ENCODE measurements at places on chromosomes 1 and 21. TPM values are rescaled to one million over a fixed set of nuclear protein-coding genes. Genes with fewer than 3 reads are reported as not detected.

DNA sequence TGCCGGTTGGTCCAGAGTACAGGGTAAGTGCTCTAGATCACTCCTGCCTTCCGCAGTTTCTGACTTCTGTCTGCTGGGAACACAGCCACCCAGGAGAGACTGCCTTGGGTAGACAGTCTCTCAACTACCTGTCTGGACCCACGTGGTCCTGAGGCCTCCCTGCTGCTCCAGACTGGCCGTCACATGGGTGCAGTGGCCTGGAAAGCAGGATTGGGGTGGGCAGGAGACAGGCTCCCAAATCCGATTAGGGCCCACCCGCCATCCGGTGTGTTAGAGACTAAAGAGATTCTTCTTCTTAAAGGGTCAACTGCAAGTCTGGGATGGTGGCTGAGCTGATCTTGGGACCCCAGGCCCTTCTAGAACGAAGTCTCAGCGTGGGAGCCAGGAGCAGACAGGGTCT lies 105.5 kb downstream of the EBNA1BP2 start:
- no peak overlapping the region for H3K4me3 ChIP-seq
- no peak for DNase-seq
- peaks cover 9% of the 10 kb centered on the region for H3K27me3 ChIP-seq
- peaks cover 5% of the 10 kb centered on the region for H3K4me1 ChIP-seq

The PEX19 gene
- 55.9 TPM for total RNA-seq

GRCh38 chr1:211676761-211677160 lies 1.3 kb upstream of the NEK2 start:
- H3K4me3 ChIP-seq: peak overlapping the region; percentile 63
- no peaks in the 10 kb centered on the region for H3K27me3 ChIP-seq
- no peak for DNase-seq
- H3K36me3 ChIP-seq: peaks cover 10% of the 10 kb centered on the region

DNA sequence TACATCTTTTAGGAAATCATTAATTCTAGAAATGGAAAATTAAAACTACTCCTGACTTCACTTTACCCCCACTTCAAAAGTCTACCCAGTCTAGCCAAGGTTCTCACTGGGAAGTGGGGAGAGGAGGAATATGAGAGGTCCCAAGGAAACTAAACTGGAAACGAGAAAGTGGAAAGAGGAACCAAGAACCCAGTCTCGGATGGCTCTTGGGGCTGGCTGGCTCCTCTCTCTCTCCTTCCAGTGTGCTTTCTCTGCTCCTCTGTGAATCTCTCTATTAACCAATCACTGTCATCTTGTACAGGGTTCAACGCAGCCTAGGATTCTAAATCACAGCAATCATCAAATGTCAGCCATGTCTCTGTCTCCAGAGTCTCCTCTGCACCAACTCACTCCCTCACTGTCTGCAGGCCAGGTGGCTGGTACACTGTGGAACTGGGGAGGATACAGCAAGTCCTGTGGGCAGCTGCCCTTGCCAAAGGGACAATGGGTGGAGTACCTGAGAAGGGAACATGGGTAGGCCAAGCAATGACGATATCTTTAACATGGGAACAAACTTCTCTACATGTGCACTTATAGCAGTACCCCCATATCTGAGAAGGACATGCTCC lies 33.7 kb downstream of the GNB1 start:
- peaks cover 17% of the 10 kb centered on the region for H3K36me3 ChIP-seq
- no peaks in the 10 kb centered on the region for H3K27me3 ChIP-seq
- H3K4me3 ChIP-seq: no peak overlapping the region
- no peak overlapping the region for H3K27ac ChIP-seq
- no peak for DNase-seq

The GBP6 gene
- total RNA-seq: 0.65 TPM

DNA sequence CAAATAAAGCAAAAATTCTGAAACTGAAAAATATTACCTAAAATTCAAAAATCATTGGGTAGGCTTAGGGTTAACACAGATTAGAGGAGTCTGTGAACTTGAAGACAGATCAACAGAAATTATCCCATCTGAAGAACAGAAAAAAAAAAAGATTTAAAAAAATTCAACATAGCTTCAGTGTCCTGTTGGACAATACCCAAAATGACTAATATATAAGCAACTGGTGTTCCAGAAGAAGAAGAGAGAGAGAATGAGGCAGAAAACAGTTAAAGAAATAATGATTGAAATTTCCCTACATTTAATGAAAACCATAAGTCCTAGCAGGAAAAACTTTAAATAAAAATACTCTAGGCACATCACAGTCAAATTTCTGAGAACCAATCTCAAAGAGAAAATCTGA lies 31.5 kb downstream of the TMCO1 start:
- H3K4me3 ChIP-seq: no peak overlapping the region
- H3K36me3 ChIP-seq: peaks cover 18% of the 10 kb centered on the region
- no peaks in the 10 kb centered on the region for H3K4me1 ChIP-seq
- no peaks in the 10 kb centered on the region for H3K27me3 ChIP-seq
- H3K27ac ChIP-seq: no peak overlapping the region

The MEGF6 gene
- total RNA-seq: 2.1 TPM

GRCh38 chr1:33814166-33814565 lies 49.7 kb upstream of the HMGB4 start:
- H3K36me3 ChIP-seq: no peaks in the 10 kb centered on the region
- DNase-seq: no peak
- H3K4me3 ChIP-seq: no peak overlapping the region
- no peaks in the 10 kb centered on the region for H3K27me3 ChIP-seq
- no peaks in the 10 kb centered on the region for H3K4me1 ChIP-seq

GRCh38 chr1:82215056-82215852 lies 414.5 kb downstream of the ADGRL2 start:
- H3K27ac ChIP-seq: no peak overlapping the region
- no peaks in the 10 kb centered on the region for H3K27me3 ChIP-seq
- no peaks in the 10 kb centered on the region for H3K4me1 ChIP-seq

DNA sequence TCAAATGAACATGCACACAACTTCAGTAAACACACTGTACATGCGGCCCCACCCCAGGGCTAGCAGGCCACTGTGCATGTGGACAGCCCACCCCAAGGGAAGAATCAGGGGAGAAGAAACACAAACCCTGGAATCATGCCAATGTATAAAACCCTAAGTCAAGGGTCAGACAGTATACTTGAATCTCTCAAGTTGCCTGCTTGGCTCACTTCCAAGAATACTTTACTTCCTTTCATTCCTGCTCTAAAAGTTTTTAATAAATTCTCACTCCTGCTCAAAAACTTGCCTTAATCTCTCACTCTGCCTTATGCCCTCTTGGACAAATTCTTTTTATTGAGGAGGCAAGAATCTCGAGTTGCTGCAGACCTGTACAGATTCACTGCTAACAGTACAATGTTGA lies 231.2 kb upstream of the CACYBP start:
- H3K4me1 ChIP-seq: peaks cover 13% of the 10 kb centered on the region
- H3K36me3 ChIP-seq: no peaks in the 10 kb centered on the region
- no peak overlapping the region for H3K27ac ChIP-seq
- no peak for DNase-seq

GRCh38 chr1:170494369-170494768 lies 37.6 kb upstream of the GORAB start:
- H3K27me3 ChIP-seq: peaks cover 4% of the 10 kb centered on the region
- H3K36me3 ChIP-seq: no peaks in the 10 kb centered on the region

The ASPM gene
- total RNA-seq: 27.5 TPM

The IFI44L gene
- 16.7 TPM for total RNA-seq

DNA sequence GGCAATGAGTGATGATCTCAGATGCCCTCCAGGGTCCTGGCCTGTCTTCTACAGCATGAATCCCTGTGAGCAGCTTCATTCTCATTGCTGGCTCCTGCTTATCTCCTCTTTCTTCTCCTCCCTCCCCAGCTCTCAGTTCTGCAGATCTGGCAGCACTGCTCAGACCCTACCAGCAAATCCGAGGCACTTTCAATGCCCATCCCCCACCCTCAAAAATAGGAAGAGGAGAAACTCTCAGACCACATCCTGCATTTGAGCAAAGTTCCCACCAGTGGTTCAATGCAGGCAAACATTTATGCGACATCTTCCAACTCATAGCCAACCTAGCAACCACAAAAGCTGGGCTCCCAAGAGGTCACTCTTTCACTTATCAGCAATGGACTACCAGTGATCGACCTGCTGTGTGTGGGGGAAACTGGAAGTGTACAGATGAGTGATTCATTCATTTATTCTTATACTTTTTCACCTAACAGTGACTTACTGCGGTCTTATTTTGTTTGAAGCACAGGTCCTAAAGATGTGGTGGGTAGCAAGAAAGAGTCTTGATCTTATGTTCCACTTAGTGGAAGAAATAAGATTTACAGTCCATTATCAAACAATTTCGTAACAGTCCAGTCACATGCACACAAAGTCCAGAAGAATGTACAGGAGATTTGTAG lies 5.8 kb upstream of the CHI3L2 start:
- H3K27me3 ChIP-seq: no peaks in the 10 kb centered on the region
- peak overlapping the region; percentile 98 for H3K27ac ChIP-seq
- H3K4me3 ChIP-seq: peak overlapping the region; percentile 78
- DNase-seq: peak; percentile 67
- H3K36me3 ChIP-seq: peaks cover 5% of the 10 kb centered on the region

The OR10J1 gene
- total RNA-seq: not detected

GRCh38 chr1:78892260-78892840 lies 114.2 kb downstream of the ADGRL4 start:
- no peak for DNase-seq
- no peak overlapping the region for H3K4me3 ChIP-seq
- H3K36me3 ChIP-seq: no peaks in the 10 kb centered on the region
- no peak overlapping the region for H3K27ac ChIP-seq
- H3K4me1 ChIP-seq: no peaks in the 10 kb centered on the region

DNA sequence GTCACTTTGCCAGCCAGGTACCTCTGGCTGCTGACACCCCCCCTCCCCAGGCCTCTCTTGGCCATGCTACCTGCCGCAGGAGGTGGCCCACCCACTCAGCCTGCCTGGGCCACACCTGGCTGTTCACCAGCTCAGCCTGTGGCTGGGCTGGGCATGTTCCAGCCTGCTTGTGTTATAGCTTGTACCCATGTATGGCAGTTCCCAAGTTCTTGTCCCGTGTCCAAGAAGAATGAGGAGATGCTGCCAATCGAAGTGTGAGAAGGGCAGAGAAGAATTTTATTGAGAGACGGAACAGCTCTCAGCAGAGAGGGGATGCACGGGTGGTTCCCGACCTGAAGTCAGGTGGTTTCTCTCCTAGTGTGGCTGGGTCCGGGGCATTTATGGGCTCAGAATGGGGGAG lies 3.9 kb upstream of the MMEL1 start:
- H3K27ac ChIP-seq: peak overlapping the region; percentile 71
- H3K4me1 ChIP-seq: no peaks in the 10 kb centered on the region
- DNase-seq: no peak

The KCNJ9 gene
- total RNA-seq: not detected

The ABCA4 gene
- total RNA-seq: not detected

- H3K36me3 ChIP-seq: no peaks in the 10 kb centered on the region
- no peak overlapping the region for H3K27ac ChIP-seq
- H3K27me3 ChIP-seq: no peaks in the 10 kb centered on the region
- no peak overlapping the region for H3K4me3 ChIP-seq
- H3K4me1 ChIP-seq: no peaks in the 10 kb centered on the region
- DNase-seq: no peak
These were observed 1016.3 kb upstream of the NCAM2 start for GRCh38 chr21:19981938-19982337.

DNA sequence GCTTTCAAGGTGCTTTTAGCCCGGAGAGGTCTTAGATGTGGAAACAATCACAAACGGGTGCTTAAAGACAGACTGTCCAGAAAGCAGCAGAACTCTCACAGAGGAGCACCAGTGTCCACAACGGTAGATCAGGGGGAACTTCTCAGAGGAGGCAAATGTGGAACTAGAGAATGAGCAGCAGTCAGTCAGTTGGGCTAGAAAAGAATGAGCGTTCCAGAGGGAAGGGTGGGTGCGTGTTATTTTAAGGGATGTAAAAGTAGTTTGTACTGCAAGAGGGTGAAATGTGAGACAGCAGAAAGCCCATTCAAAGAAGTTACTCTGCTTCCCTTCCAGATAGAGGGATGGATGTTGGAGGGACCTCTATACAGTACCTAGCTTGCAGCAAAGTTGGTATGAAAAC lies 30.9 kb downstream of the RGS5 start:
- no peak overlapping the region for H3K4me3 ChIP-seq
- no peak for DNase-seq
- H3K36me3 ChIP-seq: no peaks in the 10 kb centered on the region

- peaks cover 26% of the 10 kb centered on the region for H3K27me3 ChIP-seq
- H3K4me3 ChIP-seq: no peak overlapping the region
- no peak overlapping the region for H3K27ac ChIP-seq
- DNase-seq: no peak
- H3K36me3 ChIP-seq: no peaks in the 10 kb centered on the region
- H3K4me1 ChIP-seq: no peaks in the 10 kb centered on the region
These were observed 50.3 kb downstream of the SYT2 start for GRCh38 chr1:202659974-202660373.

The ICOSLG gene
- 6.4 TPM for total RNA-seq

GRCh38 chr1:12178511-12178910 lies 11.7 kb downstream of the TNFRSF1B start:
- DNase-seq: no peak
- H3K4me3 ChIP-seq: peak overlapping the region; percentile 79
- peaks cover 84% of the 10 kb centered on the region for H3K4me1 ChIP-seq

GRCh38 chr1:41637367-41637766 lies 152.9 kb upstream of the EDN2 start:
- peaks cover 38% of the 10 kb centered on the region for H3K36me3 ChIP-seq
- H3K4me3 ChIP-seq: peak overlapping the region; percentile 11
- H3K27me3 ChIP-seq: no peaks in the 10 kb centered on the region
- H3K4me1 ChIP-seq: peaks cover 56% of the 10 kb centered on the region

The CRP gene
- total RNA-seq: not detected

DNA sequence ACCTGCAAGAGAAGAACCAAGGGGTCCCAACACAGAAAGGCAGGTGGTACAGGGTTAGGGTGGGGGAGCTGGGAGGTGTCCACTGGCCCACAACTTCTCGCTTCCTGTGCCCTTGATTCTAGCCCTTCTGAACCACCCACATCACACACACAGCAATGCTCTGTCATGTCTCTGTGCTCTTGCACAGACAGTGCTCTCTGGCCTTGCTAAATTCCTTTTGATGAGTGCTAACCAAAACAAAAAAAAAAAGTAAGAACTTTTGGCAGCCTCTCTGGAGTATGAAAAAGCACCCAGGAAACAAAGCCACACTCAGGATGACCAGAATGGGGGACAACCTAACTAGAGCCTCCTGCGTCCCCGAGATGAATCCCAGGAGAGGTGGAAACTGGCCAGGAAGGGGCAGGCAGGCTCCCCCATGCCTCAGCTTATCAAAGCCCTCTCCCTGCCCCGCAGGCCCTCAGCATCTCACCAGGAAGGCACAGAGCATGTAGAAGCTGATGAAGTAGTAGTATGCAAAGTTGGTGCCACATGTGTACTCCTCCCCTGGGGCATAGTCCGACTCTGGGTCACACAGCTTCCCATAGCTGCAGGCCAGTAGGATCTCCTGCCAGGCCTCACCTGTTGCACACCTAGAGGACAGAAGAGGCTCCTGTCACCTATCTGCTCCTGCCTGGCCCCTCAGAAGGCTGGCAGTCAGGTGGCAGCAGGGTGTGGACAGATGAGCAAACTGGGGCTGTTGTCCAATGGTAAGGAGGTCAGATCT lies 27.2 kb upstream of the KIF21B start:
- DNase-seq: no peak
- no peaks in the 10 kb centered on the region for H3K36me3 ChIP-seq
- H3K4me3 ChIP-seq: no peak overlapping the region
- no peak overlapping the region for H3K27ac ChIP-seq

GRCh38 chr21:31988492-31989290 lies 115.9 kb downstream of the HUNK start:
- peaks cover 3% of the 10 kb centered on the region for H3K27me3 ChIP-seq
- DNase-seq: no peak
- H3K27ac ChIP-seq: no peak overlapping the region
